ENCODE measurements at places on chromosomes 13 and 19.

DNA sequence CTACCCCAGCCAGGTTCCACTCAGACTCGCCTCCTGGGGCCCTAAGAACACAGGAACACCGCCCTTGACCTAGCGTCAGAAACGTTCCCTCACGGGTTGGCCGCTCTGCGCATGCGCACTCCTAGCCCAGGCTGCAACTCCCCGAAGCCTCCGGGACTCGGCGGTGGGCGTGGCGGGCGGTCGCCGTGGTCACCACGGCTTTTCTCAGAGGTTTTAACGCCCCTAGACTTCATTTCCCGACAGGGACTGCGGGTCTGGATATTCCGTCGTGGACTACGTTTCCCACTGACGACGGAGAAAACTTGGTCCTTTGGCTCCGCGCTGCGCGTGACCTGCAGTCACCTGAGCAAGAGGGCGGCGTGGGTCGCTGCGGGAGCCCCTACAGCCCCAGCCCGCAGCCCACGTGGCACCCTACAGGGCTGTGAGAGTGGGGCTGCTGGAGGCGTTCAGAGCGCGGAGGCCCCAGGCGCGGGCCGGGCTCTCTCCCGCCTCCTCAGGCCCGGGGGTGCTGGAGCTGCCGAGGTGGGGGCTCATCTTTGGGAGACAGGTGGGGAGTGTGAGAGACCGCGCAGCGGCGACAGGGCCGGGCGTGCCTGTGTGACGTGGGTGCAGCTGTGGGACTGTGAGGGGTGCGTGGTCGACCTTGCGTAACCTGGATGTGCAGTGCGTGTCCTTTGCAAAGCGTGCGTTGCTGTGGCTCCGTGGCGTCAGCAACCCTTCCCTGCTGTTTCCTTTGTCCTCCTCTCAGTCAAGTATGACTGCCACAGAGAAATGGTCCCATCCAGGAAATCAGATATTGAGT, 38.0 kb upstream of the ZNF573 start:
- DNase-seq: peak; percentile 6

- no peak for DNase-seq
Observed at GRCh38 chr19:15320116-15320515, 12.2 kb downstream of the BRD4 start.

DNA sequence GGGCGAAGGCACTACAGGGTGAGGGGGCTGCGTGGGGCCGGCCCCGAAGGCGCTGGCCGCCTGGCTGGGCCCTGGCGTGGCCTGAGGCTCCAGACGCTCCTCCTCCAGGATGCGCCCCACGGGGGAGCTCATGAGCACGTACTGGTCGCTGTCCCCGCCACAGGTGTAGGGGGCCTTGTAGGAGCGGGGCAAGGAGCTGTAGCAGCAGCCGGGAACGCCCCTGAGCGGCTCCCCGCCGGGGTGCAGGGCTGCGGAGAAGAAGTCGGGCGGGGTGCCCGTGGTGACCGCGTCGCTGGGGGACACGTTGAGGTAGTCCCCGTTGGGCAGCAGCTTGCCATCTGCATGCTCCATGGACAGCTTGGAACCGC, 3.0 kb downstream of the IRS2 start:
- no peak for DNase-seq

DNA sequence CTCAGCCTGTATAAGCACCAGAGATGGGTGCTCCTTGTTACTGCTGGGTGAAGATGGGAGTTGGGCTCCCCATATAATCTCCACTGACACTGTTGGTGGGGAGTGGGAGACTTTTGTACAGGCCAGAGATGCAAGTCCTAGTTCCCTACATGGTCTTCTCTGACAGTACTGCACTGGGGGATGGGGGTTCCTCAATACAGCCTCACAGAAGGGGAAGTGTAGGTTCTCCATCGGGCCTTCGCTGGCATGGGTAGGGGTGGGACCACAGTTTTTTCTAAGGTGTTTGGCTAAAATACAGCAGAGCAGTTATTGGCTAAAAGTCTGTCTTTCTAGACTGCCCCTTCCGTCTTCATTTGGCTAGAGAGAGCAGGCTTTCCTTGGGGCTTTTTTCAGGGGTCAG, 167.2 kb upstream of the SERP2 start:
- no peak for DNase-seq

DNA sequence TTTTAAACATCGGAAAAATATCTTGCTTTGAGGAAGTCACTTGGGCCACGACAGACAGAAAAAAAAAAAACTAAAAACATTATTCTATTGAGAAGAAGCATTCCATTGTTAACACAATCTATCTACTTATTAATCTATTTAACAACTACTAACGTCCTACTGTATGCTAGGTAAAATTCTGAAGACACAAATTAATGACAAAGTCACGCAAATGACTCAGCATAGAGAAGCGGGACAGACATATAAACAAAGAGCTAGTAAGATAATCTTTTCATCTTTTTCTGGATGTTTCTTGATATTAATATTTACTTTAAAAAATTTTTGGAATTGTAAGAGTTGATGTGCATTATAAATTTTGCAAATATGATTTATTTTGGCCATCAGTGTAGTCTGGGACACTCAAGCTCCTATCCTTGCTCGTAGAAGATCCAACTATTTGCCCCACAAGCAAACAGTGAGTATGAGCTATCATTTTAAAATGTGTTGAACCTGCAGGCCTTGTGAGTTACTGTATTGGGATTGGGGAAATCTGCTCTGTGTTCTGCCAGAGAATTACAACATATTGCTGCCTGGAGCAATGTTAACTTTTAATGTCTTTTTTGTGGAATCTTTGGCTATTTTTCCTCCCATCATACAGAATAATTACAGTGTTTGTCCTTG, 109.1 kb downstream of the PCDH9 start:
- DNase-seq: no peak

DNA sequence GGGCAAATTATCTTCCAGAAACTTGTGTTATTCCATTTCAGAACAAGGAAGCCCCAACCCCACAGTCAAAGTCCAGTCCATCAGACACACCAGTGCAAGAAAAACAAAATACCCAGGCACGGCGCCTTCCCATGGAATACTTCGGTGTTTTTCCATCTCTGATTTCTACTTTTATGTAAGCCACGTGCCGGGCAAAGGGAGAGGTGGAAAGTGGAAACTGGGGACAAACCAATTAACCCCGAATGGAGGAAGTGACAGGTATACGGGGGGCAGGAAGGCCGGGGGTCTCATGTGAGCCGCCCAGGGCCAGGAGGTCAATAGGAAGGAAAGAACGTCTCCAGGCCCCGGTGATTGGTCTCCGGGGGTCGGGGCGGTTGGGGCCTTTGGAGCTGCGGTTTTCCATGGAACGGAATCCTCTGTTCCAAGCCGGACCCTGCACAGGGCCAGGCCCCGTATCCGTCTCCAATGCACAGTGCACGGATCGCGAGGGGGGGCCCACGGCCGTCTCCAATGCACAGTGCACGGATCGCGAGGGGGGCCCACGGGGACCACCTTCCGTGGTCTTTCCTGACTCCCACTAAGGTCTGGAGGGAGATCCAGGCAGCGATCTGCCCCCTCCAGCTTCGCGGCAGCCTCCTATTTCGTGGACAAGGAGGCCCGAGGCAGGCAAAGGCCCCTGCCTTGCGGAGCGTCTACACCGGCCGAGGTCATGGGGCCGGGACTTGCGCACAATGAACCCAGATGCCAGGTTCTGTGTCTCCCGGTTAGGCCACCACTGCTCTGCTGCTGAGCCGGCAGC, 79.7 kb downstream of the GADD45B start:
- no peak for DNase-seq

- no peak for DNase-seq
Observed at GRCh38 chr13:44015118-44015517, 135.4 kb downstream of the LACC1 start.

- no peak for DNase-seq
Observed at GRCh38 chr19:47681936-47682335, 31.3 kb upstream of the EHD2 start.

DNA sequence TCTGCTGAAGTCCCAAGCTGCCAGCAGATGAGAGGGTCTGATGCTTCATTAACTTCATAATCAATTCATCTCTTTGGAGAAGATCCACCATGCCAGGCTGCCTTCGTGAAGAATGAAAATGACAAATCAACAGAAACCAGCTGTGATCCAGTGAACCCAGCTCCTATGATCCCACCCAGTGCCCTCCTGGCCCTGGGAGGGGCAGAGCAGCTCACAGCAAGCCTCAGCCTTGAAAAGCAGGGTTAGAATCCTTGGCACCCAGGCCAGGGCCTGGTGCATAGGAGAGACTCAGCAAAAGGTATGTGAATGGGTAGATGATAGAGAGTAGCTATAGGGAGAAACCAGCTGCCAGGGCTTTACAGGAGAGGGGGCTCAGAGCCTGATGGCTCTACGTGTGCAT, 43.6 kb upstream of the UQCRFS1 start:
- no peak for DNase-seq

GRCh38 chr19:31517224-31518180, 168.3 kb upstream of the TSHZ3 start:
- no peak for DNase-seq

DNA sequence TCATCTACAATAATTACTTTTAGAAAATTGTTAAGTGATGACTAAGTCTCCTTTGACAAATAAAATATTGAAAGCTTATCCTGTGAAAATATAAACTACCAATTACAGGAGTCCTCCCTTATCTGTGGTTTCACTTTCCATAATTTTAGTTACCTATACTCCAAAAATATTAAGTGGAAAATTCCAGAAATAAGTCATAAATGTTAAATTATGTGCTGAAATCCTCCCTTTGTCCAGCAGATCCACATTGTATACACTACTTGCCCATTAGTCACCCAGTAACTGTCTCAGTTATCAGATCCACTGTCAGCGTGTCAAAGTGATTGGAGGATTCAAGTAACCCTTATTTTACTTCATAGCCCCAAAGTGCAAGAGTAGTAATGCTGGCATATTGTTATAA, 98.1 kb downstream of the SERP2 start:
- no peak for DNase-seq

Data from stimulated activated CD4-positive, alpha-beta T cell treated with anti-CD3 and anti-CD28 coated beads, Interleukin-15, amount 100 ng/mL, for 1 hour (primary cell).